SJCRH30 (cell line): ENCODE measurements at places on chromosomes 7 and 10. TPM values are rescaled to one million over a fixed set of nuclear protein-coding genes. Genes with fewer than 3 reads are reported as not detected.
A peak's percentile ranks its signal among the peaks of the same experiment; 100 is the strongest.

FRAT1 gene
- total RNA-seq: 2.1 and 2.7 TPM in 2 replicates

DNA sequence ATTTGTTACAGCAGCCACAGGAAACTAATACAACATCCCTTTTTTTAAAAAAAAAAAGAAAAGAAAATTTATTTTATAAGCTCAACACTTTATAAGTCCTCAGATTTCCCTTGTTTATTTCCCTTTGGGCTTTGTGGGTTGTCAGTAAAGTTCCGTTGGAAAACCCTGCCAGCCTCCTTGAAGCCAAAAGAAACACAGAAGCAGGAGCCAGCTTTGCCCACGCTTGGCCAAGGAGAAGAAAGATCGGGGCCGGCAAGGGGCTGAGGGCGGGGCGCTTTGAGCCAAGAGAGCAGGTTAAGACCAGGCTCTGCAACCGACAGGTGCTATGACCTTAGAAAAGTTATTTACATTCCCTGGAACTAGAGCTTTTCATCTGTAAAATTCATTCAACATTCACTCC is 72.7 kb downstream of the RGS10 start:
- no peak overlapping the region for H3K4me3 ChIP-seq
- DNase-seq: no peak
- H3K4me1 ChIP-seq: no peaks in the 10 kb centered on the region
- 0 out of 2 replicates have a peak, but pooled peaks cover 10% of the 10 kb centered on the region for H3K27me3 ChIP-seq

DNA sequence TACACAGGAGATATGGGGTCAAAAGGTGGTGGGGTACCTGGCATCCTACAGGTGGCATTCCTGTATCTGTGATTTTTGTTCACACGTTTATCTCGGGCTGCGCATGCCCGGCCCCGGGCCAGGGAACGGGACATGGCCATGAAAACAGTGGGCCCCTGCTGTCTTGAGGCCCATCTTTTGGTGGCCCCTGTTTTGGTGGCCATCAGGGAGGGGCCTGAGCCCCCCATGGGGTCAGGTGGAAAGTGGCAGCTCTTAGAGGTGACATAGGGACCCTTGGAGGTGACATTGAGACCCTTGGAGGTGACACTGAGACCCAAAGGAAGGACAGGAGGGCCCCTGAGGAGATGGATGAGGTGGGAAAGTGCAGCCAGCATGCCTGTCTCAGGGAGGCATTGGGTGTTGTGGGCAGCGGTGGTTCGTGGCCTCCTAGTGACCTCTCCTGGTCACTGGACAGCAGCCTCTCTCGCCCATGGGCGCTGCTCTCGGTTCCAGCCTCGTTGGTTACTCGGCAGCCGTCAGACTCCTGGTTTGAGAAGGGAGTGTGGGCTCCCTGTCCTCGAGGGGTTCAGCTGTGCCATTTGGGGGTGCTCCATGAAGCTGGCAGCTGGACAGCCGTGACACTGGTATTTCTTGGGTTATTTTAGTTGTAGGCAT is 39.9 kb downstream of the INPP5A start:
- DNase-seq: no peak
- H3K4me1 ChIP-seq: no peaks in the 10 kb centered on the region
- no peak overlapping the region for H3K27ac ChIP-seq
- H3K36me3 ChIP-seq: no peaks in the 10 kb centered on the region
- no peaks in the 10 kb centered on the region for H3K27me3 ChIP-seq

CAMK2B gene
- 0.84 and 2.4 TPM in 2 replicates for total RNA-seq

DNA sequence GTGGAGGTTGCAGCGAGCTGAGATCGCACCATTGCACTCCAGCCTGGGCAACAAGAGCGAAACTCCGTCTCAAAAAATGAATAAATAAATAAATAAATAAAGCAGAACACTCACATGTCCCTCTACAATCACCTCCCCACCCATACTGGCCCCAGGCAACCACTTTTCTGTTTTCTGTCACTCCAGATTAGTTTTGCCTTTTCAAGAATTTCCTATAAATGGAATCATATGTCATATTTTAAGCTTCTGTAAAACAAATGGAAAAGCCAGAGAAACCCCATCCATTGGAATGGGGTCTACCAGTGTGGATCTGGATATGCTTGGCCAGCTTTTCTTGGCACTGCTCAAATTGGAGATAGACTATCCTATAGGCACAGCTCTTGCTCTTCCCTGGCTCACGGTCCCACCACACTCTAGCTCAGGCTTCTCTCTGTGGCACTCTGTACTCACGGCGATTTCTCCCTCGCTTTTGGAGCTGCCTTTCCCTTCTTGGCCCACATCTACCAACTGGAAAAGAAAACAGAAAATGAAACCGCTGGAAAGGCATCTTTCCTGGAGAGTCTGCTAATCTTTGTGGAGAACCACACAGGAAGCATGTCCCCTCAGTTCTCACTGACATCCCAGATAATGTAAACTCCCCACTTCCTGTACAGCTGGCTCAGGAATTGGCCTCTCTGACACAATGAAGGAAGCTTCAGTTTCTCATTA is 210.1 kb downstream of the JCAD start:
- peaks cover 19% of the 10 kb centered on the region for H3K4me1 ChIP-seq
- peak overlapping the region; percentile 9 for H3K4me3 ChIP-seq
- H3K36me3 ChIP-seq: no peaks in the 10 kb centered on the region
- H3K27me3 ChIP-seq: no peaks in the 10 kb centered on the region
- H3K27ac ChIP-seq: peak overlapping the region; percentile 71
- DNase-seq: peak; percentile 96

SH3PXD2A gene
- total RNA-seq: 5.4 and 5.5 TPM in 2 replicates

FGFBP3 gene
- total RNA-seq: 0.53 and 0.73 TPM in 2 replicates

DNA sequence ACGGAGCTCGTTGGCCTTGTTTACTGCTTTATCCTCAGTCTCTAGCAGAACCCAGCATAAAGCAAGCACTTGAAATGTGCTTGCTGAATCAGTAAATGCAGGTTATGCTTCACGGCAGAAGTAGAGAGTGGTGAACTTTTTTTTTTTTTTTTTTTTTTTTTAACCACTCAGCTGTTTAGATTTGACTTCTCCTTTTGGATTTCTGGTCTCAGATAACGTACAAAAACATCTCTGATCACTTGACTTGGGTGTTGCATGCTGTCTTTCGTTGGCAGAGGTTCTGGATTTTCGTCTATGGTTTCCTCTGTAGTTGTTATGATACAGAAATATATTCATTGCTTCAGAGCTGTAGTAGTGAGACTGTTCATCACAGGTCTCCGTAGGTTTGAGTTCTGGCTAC is 242.5 kb upstream of the HABP2 start:
- no peaks in the 10 kb centered on the region for H3K27me3 ChIP-seq
- no peak overlapping the region for H3K27ac ChIP-seq
- no peak for DNase-seq
- no peak overlapping the region for H3K4me3 ChIP-seq

ZNF800 gene
- 25.5 and 30.1 TPM in 2 replicates for total RNA-seq

- no peaks in the 10 kb centered on the region for H3K36me3 ChIP-seq
- H3K27ac ChIP-seq: no peak overlapping the region
- H3K4me3 ChIP-seq: no peak overlapping the region
Measured at GRCh38 chr10:3415038-3415736, 242.6 kb upstream of the PITRM1 start.

DNA sequence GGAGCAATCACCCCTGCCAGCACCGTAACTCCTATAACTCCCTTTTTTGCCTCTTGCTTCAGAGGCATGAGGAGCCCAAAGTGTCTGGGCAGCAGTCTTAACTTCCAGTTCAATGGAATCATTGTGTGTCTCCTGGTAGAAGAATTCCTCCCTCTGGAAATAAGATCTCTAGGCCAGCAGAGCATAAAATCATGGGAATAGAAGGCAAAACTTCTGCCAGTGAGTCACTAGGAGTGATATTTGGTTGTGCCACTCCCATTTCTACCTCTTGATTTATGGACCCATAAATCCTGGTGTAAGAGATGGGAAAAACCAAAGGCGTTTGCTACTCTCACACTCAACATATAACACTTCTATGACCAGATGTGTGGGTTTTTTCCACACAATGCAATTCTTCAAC is 104.9 kb upstream of the FAM180A start:
- H3K27ac ChIP-seq: no peak overlapping the region
- H3K27me3 ChIP-seq: no peaks in the 10 kb centered on the region
- H3K4me3 ChIP-seq: no peak overlapping the region

DNA sequence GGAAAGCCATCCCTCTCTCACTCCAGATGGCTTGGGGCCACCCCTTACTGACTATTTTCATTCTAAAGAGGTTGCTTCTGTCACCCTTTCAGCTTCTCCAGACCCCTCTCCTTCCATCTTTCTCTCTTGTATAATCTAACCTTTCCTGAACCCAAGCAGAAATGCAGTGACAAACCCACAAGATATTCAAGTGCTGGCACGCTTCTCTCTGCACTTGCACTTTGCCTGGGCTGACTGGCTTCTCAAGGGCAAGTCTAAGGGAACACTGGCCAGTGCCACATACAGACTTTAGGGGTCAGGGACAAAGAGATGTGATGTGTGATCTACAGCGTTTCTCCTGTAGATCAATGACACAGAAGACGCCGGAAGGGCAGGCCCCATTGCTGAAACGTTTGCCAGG is 150.4 kb upstream of the LANCL2 start:
- no peaks in the 10 kb centered on the region for H3K4me1 ChIP-seq
- H3K36me3 ChIP-seq: no peaks in the 10 kb centered on the region
- H3K27me3 ChIP-seq: no peaks in the 10 kb centered on the region
- DNase-seq: no peak

DNA sequence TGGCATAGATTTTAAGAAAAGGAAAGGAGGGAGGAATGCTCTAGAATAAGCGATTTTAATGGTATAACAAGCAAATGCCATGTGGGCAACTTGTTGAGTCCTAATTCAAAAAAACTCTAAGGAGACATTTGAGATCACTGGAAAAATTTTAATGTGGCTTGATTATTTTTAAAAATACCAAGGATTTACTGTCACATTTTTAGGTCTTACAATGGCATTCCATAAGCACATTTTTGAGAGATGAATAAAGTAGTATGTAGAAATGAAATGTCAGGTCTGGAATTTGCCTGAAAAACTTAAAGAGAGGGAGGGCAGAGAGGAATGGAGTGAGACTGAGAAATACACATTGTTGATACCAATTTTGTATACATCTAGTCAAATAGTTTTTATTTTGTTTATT is 20.3 kb downstream of the NCAPG2 start:
- no peaks in the 10 kb centered on the region for H3K27me3 ChIP-seq
- peaks cover 97% of the 10 kb centered on the region for H3K36me3 ChIP-seq
- H3K4me1 ChIP-seq: no peaks in the 10 kb centered on the region
- H3K27ac ChIP-seq: no peak overlapping the region

MLXIPL gene
- total RNA-seq: 0.10 TPM in 1 of 2 replicates, not detected in the other

DNA sequence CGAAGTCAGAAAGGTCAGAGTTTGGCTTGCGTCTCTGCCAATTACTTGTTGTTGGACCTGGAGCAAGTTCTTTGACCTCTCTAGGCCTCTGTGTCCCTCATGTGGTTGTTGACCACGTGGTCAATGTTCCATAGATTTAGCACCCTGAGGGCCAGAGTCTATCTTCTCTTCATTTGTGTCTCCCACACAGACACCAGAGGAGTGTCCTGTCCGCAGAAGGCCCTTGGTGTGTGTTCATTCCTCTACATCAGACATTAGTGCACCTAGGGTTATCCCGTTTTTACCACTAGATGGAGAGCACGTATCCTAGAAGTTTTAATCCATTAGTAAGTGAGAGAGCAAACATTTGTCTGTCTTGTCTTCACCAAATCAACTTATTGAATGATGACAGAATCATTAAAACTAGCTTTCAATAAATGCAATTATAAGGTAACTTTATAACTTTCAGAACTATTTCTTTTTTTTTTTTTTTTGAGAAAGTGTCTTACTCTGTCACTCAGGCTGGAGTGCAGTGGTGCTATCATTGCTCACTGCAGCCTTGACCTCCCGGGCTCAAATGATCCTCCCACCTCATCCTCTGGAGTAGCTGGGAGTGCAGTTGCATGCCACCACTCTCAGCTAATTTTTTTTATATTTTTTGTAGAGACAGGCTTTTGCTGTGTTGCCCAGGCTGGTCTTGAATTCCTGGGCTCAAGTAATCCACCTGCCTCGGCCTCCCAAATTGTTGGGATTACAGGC is 122.5 kb upstream of the ANKRD1 start:
- no peaks in the 10 kb centered on the region for H3K4me1 ChIP-seq
- no peak for DNase-seq
- H3K36me3 ChIP-seq: no peaks in the 10 kb centered on the region
- no peak overlapping the region for H3K27ac ChIP-seq

- H3K36me3 ChIP-seq: no peaks in the 10 kb centered on the region
- H3K4me3 ChIP-seq: no peak overlapping the region
- no peak for DNase-seq
- no peak overlapping the region for H3K27ac ChIP-seq
Measured at GRCh38 chr10:122120008-122120744, 131.2 kb downstream of the TACC2 start.

LRIT1 gene
- not detected in 2 replicates for total RNA-seq

- H3K4me1 ChIP-seq: no peaks in the 10 kb centered on the region
- no peak overlapping the region for H3K4me3 ChIP-seq
- H3K27ac ChIP-seq: no peak overlapping the region
- DNase-seq: no peak
- no peaks in the 10 kb centered on the region for H3K36me3 ChIP-seq
- no peaks in the 10 kb centered on the region for H3K27me3 ChIP-seq
Measured at GRCh38 chr10:61157182-61157581, 213.2 kb upstream of the RHOBTB1 start.

DNA sequence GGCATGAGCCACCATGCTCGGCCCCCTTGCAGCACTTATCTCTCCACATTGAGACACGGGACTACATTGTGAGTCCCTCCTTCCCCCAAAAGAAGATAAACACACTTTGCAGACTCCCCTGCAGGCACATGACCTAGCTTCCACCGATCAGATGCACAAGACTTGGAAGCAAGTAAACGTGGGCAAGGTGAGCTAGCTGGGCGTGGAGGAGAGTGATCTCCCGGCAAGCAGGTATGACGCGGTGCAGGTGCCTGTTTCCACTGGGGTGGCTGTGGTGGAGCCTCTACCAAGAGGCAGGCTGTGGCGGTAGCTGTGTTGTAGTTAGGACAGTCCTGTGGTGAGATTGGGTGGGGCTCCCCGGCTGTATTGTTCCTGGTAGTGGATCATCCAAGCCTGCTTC is 7.7 kb upstream of the COMTD1 start:
- no peak overlapping the region for H3K27ac ChIP-seq
- no peak overlapping the region for H3K4me3 ChIP-seq
- DNase-seq: no peak
- no peaks in the 10 kb centered on the region for H3K4me1 ChIP-seq
- H3K36me3 ChIP-seq: no peaks in the 10 kb centered on the region
- H3K27me3 ChIP-seq: no peaks in the 10 kb centered on the region

GRCh38 chr7:123749537-123749857 is 694 bp upstream of the WASL start:
- DNase-seq: no peak
- H3K27me3 ChIP-seq: no peaks in the 10 kb centered on the region
- peak overlapping the region; percentile 82 for H3K27ac ChIP-seq
- peaks cover 12% of the 10 kb centered on the region; the same call in 1 of the 2 replicates for H3K4me1 ChIP-seq
- H3K4me3 ChIP-seq: peak overlapping the region; percentile 86
- no peaks in the 10 kb centered on the region for H3K36me3 ChIP-seq

- no peak for DNase-seq
- H3K4me3 ChIP-seq: no peak overlapping the region
- no peaks in the 10 kb centered on the region for H3K4me1 ChIP-seq
Measured at GRCh38 chr10:116756277-116756676, 13.9 kb upstream of the HSPA12A start.
